ENCODE measurements at places on chromosomes 6 and 20.

- no peak for DNase-seq
Observed at GRCh38 chr6:113859349-113860180, 2.4 kb downstream of the MARCKS start.

DNA sequence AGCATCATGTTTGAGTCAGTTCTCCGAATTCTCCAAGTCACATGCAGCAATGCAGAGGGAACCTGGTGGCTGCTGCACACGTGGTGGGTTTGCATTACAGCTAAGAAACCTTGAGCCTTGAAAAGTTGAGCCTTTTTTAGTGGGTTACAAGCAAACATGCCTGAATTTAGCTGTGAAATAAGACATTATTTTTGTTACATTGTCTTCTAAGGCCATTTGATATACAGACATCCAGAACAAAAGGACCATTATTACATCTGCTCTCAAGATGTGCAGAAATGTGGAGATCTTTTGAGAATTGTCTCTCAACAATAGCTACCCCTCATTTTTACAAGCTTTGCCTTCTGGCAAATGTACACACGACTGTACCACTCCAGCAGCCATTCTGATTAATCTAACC, 720.5 kb upstream of the SLC35B3 start:
- DNase-seq = no peak

DNA sequence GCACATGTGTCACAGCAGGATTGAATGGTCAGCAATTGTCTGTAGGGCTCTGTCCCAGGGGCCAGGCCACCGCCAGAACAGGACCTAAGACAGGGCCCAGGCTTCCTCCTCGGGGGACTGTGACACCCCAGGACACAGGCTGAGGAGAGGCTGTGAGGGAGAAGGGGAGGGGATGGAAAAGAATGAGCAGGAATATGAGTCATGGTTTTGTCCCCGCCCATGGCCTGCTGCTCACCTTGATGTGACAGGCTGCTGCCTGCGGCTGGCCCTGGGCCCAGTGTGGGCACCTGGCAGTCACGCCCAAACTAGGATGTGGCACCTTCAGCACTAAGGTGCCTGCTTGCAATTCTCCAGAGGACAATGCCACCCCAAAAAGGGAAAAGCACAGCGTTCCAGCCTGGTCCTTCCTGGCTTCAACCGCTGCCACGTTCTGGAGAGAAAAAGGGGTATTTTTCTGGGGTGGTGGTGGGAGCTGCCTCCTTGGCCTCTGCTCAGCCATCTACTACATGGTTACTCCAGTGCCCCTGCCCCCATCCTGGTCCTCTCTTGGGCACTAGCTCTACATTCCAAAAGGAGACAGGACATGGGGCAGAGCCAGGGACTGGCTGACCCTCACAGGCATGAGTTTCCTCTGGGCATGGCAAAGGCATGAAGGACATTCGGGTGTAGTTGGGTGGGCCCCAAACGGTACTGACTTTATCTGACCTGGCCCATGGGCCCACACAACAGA, 93.4 kb downstream of the SLC22A23 start:
- no peak for DNase-seq

DNA sequence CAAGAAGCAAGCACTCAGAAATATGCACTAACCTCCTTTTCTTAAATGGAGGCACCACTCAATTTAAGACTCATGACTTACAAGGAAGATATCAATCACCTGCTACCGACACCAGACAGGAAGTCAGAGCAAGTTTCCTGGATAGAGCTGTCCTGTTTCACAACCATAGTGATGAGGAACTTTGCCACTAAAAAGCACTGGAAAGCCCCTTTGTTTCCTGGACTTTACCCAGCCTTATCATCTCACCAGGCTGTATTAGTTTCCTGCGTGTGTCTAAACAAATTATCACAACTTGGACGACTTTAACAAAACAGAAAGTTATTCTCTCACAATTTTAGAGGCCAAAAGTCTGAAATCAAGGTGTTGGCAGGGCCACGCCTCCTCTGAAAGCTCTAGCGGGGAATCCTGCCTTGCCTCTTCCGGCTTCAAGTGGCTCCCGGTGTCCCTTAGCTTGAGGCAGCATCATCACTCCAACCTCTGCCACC, 253.8 kb upstream of the STXBP5 start:
- no peak for DNase-seq
